Stimulated activated CD4-positive, alpha-beta T cell treated with anti-CD3 and anti-CD28 coated beads, Interleukin-4, amount 100 ng/mL, for 4 hours (primary cell): ENCODE measurements at places on chromosomes 11 and 22.

DNA sequence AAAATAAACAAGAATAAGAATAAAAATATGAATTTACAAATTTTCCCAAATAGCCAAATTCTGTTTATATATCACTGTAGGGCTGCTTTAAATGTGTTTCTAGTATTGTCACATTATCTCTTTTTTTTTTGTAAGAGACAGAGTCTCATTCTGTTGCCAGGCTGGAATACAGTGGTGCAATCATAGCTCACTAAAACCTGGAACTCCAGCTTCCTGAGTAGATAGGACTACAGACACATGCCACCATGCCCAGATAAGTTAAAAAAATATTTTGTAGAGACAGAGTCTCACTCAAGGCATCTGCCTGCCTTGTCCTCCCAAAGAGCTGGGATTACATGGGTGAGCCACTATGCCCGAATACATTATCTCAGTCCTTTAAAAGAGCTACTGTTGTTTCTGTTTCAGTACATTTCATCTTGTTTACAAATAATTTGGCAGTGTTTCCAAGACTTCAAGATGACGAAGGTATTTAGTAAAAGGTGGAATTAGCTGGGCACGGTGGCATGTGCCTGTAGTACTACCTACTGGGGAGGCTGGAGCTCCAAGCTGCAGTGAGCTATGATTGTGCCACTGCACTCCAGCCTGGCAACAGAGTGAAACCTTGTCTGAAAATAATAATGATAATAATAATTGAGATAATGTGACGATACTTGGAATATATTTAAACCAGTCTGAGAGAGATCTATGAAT lies 6.0 kb downstream of the FOLH1 start:
- no peak for DNase-seq

GRCh38 chr11:12524865-12525264 lies 147.5 kb downstream of the PARVA start:
- no peak for DNase-seq

DNA sequence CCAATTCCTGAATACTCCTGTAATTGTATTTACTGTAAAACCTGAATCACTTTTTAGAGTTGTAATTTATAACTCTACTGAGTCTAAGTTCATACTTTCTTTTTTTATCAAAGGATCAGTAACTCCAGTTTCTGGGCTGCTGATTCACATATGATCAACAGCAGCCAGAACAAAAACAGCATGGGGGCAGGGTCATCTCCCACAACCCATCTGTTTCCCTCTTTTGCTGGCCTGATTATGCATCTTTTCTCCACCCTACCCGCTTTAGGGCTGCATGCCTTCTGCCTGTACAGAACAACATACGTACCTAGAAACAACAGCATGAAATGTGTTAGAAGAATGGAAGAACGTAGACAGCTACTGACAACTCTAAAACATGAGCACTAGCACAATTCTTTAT lies 76.0 kb downstream of the MRTFA start:
- DNase-seq = no peak

GRCh38 chr11:27183672-27184457 lies 143.2 kb downstream of the BBOX1 start:
- DNase-seq = no peak

GRCh38 chr11:92837595-92837994 lies 131.9 kb upstream of the MTNR1B start:
- no peak for DNase-seq

DNA sequence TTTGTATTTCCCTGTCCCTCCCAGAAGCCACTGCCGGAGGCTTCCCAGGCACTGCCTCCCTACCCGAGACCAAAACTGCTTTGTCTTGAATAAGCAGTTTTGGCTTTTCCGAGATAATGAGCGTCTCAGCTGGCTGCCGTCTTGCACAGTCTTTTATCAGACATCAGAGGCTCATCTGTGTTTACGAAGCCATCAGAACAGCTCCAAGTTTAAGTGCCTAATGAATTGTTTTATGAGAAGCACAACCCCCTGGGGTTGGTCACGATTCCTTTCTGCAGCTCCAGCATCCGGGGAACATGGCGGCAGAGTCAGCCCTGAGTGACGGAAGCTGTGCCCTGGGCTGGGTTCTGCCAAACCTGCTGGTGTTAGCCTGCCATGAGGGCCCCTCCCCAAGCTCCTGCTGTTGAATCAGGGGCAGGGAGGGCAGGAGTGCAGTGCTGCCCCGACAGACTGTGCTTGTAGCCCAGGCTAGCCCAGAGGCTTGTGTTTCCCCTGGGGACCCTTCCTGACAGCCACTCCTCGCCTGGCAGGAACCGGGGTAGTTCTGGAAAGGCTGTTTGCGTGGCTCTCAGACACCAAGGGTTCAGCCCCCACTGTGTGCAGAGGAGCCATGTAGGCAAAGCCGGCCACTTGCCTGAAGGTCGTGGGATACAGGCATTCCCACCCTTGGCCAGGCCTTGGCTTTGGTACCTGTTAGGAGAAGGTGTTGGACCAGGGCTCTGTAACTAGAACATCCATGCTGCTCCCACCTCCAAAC lies 96.1 kb downstream of the MORC2 start:
- no peak for DNase-seq

- no peak for DNase-seq
These were observed 54.2 kb upstream of the GRAMD1B start for GRCh38 chr11:123375832-123376231.

DNA sequence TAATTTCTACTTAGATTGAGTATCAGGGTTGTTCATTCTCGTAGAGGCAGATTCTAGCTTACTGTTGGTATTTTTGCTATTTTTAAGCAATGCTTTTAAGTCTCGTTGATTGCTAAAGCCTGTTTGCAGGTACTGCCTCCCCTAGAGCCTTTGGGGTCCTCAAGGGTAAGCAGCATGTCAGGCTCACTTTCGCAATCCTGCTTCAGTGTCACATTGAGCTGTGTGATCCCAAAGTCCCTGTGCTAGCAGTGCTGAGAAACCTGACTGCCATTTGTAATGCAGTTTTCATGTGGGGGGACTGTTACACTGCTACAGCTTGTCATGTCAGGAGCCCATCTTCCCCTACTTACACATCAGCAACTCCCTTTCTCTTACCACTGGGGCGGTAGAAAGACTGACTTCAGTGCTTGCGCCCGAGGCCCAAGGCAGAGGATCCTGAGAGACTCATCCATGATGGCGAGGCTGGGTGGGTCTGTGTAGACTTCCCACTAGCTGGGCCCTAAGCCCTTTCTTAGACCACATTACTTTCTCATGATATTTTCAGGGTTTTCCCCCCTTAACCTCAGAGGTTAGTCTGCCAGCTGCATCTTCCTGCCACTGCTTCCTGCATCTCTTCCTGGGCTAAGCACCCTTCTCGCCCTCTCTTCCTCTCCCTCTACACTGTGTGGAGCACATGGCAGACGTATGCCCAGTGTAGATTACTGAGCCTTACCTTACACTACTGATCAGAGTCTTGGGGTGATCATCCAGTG lies 40.8 kb upstream of the ST14 start:
- no peak for DNase-seq

DNA sequence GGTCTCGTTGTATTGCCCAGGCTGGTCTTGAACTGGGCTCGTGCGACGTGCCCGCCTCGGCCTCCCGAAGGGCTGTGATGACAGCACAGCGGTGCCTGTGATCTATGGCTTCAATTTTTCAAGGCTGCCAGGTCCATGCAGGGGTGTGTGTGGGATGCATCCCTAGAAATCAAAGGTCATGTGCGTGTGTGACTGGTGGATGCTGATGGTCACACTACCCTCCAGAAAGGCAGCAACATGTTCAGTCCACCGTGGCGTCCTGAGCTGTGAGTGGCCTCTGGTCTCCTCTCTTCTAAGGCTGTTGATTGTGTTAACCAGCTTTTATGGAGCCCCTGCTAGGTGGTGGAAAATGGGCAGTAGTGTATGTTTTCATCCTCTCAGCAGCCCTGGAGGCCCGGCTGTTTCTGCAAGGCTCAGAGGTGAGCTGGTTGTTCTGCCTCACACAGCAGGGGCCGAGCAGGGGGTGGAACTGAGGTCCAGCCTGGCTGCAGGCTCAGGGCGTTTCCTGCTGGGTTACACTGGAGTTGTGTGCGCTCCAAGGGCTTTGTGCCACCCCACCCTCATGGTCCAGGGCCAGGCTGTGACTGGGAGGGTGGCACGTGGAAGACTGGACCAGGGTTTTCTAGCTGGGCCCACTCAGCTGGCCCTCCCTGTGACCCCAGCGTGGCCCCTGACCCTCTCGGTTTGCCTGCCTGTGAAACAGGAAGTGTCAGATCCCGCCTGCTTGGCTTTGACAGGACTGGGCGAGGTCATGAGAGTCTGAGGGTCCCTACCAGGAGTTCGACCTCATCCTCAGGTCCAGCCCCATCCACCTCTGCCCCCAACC lies 7.7 kb downstream of the BIK start:
- DNase-seq = no peak

DNA sequence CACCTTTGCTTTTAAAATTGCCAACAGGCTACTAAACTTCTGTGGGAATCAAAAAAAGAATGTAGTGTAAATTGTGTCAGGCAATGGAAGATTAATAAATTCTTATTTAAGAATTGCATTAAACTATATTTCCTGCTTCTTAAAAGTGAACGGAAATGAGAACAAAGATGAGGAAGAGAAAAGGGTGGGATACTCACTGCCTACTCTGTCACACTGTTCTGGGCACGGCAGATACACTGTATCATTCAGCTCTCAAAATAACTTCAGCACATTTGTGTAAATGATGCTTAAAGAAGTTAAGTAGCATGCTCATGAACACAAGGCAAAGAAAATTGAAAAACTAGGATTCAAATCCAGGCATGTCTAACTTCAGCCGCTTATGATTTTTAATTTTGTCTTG lies 218.7 kb downstream of the DCDC1 start:
- no peak for DNase-seq

DNA sequence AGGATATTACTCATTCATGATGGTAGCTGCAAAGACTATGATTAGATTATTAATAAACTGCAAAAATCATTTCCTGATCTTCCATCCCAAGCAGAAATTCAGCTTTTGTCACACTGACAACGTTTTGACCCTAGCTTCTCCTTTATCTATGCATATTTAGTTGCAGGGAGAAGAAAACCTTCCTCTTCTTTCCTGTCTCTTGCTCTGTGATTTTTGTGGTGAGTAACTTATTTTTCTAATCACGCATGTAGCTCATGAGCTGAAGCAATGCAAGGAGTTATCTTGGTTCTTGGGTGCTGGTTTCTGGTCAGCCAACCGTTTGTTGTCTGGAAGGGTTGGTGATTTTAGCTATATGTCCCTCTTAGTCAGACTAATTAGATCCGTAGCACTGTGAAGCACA lies 56.4 kb downstream of the FDX1 start:
- DNase-seq = no peak

DNA sequence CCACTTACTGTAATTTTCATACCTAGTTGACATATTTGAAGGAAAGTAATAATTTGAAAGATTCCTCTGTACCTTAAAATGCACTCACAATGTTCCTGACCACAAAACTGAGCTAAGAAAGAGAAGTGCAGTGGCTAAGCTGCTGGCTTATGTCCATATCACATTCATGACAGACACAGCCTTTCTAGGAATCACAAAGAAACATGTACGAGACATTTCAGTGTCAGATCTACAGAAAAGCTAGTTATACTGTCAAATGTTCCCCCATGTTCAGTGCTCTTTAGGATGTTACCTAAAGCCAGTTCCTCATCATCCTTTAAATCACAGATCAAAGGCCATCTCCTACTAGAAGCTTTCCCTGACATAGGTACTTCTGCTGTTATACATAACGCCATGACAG lies 142.2 kb upstream of the C11orf58 start:
- no peak for DNase-seq

DNA sequence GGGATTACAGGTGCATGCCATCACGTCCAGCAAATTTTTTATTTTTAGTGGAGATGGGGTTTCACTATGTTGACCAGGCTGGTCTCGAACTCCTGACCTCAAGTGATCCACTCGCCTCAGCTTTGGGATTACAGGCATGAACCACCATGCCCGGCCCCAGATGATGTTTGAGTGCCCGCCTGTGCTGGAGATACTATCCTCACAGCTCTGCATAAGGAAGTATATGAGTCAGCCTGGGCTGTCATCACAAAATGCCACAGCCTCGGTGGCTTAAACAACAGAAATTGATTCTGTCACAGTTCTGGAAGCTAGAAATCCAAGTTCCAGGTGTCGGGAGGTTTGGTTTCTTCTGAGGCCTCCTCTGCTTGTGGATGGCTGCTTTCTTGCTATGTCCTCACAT lies 119.3 kb downstream of the OSBP2 start:
- DNase-seq = no peak

DNA sequence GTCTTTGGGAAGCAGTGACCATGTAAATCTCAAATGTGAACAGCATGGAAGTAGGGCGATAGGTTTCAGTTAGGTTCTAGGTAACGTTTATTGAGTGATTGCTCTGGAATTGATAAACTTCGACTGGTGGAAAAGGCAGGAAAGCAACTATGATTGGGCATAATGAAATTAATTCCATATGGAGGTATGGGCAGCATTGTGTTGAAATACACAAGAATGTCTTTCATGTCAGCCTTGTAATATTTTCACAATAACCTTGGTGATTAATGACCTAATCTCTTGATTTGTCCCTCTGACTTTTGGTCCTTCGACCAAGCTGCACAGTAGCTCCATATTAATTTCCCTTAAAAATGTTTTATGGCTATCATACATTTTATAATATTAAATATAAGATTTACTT lies 2.8 kb downstream of the CEP57 start:
- DNase-seq = no peak

GRCh38 chr11:62540804-62541701 lies 5.6 kb downstream of the AHNAK start:
- DNase-seq = no peak

- DNase-seq = no peak
These were observed 14.2 kb downstream of the RAB6A start for GRCh38 chr11:73746701-73747100.

GRCh38 chr11:128824191-128825049 lies 42.7 kb downstream of the KCNJ1 start:
- no peak for DNase-seq

DNA sequence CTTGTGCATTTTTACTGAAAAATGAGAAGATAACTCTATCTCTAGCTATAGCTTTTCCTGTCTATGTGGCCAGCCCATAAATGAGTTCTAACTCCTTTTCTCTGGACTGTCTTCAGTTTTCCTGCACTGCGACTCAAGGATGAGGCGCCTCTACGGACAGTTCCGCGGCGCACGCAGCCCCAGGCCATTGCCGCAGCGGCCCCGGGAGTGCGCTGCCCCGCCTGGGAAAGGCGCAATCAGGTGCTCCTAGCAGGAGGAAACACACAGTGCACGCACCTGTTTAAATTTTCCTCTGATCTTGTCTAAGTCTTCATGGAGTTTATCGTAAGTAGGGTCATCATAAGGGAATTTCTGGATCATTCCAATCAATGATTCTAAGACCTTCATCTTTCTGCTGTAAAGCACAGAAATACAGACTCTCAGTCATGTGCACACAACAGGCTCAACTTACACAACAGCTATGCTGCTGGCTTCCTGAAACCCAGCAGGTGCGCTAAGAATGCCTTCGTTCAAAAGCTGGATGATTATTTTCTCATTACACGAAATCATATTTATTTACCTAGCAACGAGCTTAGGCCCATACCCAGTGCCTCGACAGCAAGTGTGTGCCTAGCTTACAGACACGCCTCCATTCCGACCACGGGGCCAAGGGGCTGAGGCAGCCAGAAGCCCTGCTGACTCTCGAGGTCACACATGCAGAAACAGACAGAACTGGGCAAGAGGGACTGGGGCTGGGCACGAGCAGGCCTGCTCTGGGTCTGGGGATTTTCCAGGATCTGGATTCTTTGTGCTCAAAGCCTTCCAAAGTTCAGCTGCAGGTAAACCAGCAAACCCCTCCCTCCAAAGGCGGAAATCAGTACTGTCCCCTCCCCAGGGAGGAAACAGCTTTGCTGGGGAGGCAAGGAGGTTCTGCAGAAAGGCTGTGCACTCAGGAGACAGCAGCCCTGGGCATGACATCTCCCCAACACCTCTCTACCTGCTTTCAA lies 7.2 kb downstream of the LTO1 start:
- no peak for DNase-seq

GRCh38 chr22:40805699-40806203 lies 13.4 kb downstream of the SLC25A17 start:
- DNase-seq = no peak
